ENCODE measurements at places on chromosomes 12 and 14.

- no peak for DNase-seq
Measured at GRCh38 chr12:113092607-113093408, 36.3 kb downstream of the DTX1 start.

DNA sequence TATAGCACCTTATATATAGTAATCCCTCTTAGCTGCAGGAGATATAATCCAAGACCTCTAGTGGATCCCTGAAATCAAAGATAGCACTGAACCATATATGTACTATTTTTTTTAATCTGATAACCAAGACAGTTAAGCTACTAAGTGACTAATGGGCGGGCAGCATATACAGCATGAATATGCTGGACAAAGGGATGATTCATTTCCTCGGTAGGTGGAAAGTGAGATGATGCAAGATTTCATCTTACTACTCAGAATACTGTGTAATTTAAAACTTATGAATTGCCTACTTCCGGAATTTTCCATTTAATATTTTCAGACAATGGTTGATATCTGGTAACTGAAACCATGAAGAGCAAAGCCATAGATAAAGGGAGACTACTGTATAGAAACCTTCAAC, 36.2 kb downstream of the PRMT8 start:
- no peak for DNase-seq

- DNase-seq: peak; percentile 56
Measured at GRCh38 chr14:23093991-23094665, 808 bp downstream of the ACIN1 start.

- no peak for DNase-seq
Measured at GRCh38 chr14:68975667-68976066, 3.4 kb downstream of the ACTN1 start.

GRCh38 chr12:117421987-117422386, 60.6 kb upstream of the NOS1 start:
- DNase-seq: no peak

GRCh38 chr12:43348221-43348620, 203.8 kb downstream of the ADAMTS20 start:
- DNase-seq: no peak

GRCh38 chr14:85574853-85575616, 45.1 kb downstream of the FLRT2 start:
- no peak for DNase-seq

- DNase-seq: no peak
Measured at GRCh38 chr12:80777587-80777986, 60.9 kb downstream of the MYF5 start.

- no peak for DNase-seq
Measured at GRCh38 chr12:113594967-113595366, 123.3 kb upstream of the LHX5 start.

GRCh38 chr14:105250008-105250366, 1.7 kb downstream of the BTBD6 start:
- no peak for DNase-seq

DNA sequence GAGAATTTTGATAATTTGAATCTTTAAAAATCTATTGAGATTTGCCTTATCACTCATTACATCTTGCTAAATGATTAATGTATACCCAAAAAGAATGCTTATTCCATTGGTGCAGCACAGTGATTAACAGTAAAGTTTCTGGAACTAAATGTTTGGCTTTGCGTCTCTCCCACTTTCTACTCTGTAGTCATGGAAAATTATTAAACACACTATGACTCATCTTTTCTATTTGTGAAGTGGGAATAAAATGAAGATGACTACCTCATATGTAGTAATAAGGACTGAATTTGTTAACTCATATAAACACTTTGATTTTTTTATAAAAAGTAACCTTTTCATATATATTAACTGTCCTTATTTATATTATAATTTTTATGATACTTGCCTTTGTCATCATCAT, 118.1 kb downstream of the RERGL start:
- no peak for DNase-seq

DNA sequence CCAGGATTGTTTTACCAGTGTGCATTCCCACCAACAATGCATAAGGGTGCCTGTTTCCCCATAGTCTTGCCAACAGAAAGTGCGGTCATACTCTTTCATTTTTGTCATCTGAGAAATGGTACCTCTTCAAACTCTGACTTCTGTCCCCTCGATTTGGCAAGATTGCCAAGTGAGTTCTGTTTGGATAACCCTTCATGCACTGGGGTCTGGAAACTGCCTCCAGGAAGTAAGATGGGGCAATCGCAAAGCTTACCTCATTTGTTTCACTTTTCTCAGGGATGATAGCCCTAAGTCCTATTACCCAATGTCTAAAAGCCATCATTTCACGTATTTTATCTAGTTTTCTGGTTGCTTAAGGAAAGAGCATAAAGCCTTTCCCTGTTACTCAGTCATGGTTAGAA, 28.6 kb upstream of the NR1H4 start:
- DNase-seq: no peak

DNA sequence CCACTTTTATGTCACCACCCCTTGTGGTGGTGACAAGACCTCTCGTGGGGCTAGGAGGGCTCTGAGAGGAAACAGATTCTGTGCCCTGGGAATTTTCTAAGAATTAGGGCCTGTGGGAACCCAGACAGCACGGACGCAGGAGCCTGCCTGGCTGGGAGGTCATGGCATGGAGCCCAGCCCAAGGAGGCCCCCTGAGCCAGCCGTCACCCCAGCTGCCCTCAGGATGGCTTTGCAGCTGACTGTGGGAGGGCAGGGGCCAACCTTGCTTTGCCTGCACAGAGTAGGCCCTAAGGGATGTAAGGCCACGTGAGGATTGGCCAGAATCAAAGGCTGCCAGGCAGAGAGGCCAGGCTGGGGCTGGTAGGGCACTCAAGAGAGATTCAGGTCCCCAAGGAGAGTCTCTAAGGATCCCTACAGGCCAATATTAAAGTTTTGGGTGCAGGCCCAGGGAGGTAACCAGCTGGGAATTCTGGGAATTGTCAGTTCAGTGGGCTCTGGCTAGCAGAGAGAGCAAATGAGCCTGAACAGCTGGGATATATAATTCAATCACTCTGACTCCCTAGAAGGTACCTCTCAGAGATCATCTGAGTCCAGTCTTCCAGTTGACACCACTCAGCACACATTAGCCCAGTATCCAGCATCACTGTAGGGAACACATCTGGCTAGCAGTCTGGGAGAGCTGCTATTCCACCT, 6.4 kb downstream of the LTBP2 start:
- DNase-seq: no peak

- DNase-seq: no peak
Measured at GRCh38 chr12:116429826-116430360, 129.3 kb upstream of the MAP1LC3B2 start.

DNA sequence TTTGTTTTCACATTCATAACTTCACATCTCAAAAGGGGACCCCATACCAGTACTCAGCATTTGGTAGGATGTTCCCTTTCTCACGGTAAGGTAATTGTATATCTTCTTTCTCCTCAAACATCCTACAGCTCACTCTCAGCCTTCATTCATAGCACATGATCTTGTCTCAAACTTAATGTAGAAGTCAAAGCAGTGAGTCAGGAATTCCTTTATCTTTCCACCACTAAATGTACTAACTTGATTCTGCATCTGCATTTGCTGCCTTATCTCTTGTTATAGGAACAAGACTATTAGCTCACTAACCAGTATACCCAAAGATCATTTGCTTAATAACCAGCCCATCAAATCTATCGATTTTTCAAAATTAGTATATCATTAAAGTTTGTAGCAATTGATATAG, 22.9 kb downstream of the CPSF2 start:
- no peak for DNase-seq

DNA sequence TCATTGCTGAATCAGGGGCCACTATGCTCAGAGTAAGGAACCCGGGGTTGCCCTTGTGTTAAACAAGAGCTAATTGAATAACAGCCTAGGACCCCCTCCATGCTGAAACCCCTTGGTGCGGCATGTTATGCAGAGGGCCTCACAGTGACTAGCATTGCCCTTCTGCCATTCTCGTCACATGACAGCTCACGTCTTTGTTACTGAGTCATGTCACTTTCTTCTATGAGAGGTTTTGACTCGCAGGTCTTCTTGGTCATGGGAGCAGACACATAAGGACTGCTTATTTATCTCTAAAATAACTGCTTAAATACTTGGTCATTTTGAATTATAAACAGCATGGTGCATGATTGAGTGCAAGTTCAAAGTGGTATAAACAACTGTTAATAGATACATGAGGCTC, 24.9 kb downstream of the TCTN1 start:
- DNase-seq: no peak
